ENCODE measurements at places on chromosomes 12 and 14. TPM values are rescaled to one million over a fixed set of nuclear protein-coding genes. Genes with fewer than 3 reads are reported as not detected.

GRCh38 chr14:73003681-73004080, 23.2 kb downstream of the ZFYVE1 start:
- DNase-seq, result no peak

The CEP170B gene
- polyA plus RNA-seq, result 8.1 TPM

The SRRM4 gene
- polyA plus RNA-seq, result 0.17 TPM

The ESR2 gene
- polyA plus RNA-seq, result not detected

DNA sequence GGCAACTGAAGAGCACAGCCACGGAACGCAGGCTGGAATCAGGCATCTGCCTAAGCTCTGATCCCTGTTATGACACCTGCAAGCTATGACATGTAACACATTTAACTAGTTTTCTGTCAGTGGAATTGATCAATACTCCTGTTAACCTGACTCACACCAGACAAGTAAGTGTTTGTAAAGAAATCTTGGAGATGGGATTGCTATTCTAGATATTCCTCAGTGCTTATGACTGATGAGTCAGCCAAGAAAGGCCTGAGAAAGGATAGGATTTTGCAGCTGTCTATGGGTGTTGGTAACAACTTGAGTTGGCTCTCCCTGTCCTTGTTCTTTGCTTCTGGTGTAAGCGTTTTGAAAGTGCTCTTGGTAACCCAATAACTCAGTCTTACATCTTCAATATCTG, 110.5 kb downstream of the GPR135 start:
- no peak for DNase-seq

DNA sequence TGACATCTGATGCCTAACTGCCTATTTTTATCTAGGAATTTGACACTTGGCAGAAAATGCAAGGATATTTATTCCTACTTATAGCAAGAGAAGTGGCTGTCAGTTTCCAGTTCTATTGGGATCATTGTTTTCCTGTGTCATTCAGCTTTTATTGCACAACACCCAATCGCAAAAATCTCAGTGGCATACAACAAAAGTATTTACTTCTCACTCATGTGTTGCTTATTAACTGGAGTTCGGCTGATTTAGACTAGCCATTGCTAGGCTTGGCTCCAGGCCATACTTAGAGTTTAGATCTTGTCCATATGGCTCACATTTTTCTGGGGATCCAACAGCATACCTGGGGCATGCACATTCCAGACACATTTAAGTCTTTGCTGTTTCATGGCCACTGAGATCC, 218.6 kb upstream of the SYT1 start:
- no peak for DNase-seq

DNA sequence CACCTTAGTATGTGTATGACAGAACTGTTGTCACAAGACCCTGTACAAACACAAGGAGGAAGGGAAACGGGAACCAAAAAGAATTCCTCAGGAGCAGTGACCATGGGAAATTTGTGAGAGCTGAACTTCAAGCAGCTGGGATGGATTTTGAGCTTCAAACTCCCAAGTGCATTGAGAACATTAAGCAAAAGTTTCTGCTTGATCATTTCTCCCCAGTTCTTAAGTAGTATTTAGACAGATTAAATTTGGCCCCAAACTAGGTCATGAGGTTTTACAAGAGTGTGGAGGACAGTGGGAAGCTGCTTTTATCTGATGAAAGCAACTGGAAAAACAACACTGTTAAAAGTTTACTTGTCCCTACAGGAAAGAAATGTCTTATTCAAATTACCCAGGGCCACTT, 206.0 kb upstream of the DCN start:
- peak; percentile 50 for DNase-seq

GRCh38 chr14:95620659-95621059, 65.6 kb upstream of the TCL1B start:
- no peak for DNase-seq

The OR6C2 gene
- polyA plus RNA-seq, result not detected
